ENCODE measurements at places on chromosomes 13 and 19. TPM values are rescaled to one million over a fixed set of nuclear protein-coding genes. Genes with fewer than 3 reads are reported as not detected.
A peak's percentile ranks its signal among the peaks of the same experiment; 100 is the strongest.

The PSG6 gene
- not detected for total RNA-seq

The SYNGR4 gene
- not detected for total RNA-seq

GRCh38 chr13:27037571-27037970 lies 134.0 kb downstream of the USP12 start:
- no peak for DNase-seq

The KASH5 gene
- total RNA-seq: not detected

The GRK1 gene
- total RNA-seq: not detected

The ZNF429 gene
- total RNA-seq: 9.4 TPM

DNA sequence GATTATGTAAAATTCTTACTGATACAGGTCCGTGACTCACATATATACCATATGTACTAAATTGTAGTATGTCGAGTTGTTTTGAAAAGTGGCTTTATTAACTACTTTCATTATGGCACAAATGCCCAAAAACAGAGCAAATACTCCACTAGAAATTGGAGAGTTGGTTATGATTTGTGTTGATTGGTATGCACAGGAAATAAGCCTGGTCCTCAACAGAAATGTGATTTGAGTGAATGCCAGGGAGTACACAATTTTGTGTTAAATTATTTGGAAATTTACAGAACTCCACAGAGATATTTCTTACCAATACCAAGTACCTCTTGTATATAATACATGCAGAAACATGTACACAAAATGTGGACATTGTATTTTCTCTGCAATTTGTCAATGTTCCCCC lies 676.7 kb downstream of the PCDH9 start:
- no peak for DNase-seq

The PTPRH gene
- total RNA-seq: 1.1 TPM

DNA sequence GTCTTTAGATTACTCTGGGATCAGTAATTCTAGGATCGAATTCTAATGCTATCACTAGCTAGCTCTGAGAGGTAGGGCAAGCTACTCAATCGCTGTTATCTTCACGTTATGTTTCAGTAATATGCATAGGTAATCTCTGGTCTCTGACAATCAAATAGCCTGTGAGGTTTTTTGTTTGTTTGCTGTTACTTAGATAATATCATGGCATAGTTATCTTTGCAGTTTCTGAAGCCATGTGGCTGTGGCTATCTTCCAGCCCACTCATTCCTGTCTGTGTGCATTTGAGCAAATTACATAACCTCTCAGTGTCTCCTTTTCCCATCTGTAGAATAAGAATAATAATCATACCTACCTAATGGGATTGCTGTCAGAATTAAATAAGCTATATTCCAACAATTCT lies 330.2 kb downstream of the PCDH9 start:
- DNase-seq: no peak

- DNase-seq: no peak
These were observed 9.0 kb downstream of the MICU2 start for GRCh38 chr13:21594715-21595545.

DNA sequence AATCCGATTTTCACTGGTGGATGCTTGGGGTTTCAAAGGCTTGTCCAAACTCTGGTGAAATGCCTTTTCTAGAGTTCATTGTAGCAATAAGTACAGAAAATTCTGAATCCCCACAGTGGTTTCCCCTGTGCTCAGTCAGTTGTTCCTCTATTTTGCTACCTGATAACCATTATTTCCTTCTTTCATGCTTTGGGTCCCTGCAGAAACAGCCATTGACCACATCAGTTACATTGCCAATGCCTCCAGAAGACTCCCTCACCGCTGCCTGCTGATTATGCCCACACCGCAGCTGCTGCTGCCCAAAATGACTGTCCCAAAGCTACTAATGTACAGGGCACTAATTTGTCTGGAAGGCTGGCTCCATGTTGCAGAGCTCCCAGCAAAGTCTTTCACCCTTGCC lies 517.3 kb downstream of the KLF12 start:
- DNase-seq: no peak

The DKKL1 gene
- total RNA-seq: not detected

- DNase-seq: peak; percentile 99
These were observed 11.7 kb downstream of the CIC start for GRCh38 chr19:42280815-42281145.

DNA sequence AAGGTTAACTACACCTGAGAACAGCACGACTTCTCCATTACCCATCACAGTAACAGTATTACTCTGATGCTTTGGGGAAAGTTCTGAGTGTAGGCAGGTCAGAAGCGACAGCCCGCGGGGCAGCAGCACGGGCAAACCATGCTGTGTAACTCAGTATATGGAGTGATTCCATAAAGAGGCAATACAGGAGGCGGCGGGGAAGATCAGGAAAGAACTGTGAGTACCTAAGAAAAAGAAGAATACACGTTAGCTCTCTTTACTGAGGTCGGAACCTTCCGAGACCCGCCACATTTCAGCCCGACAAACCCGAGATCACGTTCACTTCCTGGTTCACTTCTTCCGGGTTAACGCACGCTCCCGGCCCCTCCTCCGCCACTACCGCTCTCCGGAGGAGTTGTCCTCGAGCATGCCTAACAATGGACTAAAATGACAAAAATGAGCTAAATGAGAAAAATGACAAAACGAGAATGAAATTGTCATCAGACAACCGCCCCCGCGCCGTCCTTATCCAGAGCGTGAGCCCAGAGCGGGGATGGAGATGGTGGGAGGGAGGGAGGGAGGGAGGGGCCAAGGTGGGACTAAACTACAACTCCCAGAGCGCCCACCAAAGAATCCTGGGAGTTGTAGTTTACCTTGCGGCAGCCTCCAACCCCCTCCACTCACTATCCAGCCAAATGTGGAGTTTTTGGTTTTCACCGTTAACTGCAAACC lies at the start of gene MTRF1:
MTRF1 (minus strand) TSS at position 316 of the 711 bp plus-strand sequence. CDS start 2,669 bp downstream, outside the sequence.
- peak; percentile 88 for DNase-seq

GRCh38 chr13:22855926-22856325 lies 324.9 kb upstream of the SGCG start:
- DNase-seq: no peak

DNA sequence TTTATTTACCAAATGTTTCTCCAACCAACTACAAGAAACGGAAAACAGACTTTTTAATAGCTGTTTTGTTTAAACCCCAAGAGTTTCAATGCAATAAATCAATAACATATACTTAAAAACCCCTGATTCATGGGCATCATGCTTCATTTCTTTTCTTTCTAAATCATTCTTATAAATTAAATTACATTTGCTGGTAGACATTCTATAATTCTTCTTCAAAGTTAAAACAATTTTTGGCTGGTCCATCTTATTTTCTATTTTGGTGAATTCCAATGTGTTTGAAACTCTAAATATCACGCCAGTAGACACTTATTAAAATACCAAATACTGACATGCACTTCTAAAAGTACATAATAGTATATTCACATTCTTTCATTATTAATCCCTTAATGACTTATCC lies 408.6 kb downstream of the LIG4 start:
- DNase-seq: no peak

- no peak for DNase-seq
These were observed 106.5 kb upstream of the OXGR1 start for GRCh38 chr13:97100821-97101220.

Measured in osteoblast (primary cell).